CD4-positive, alpha-beta T cell (primary cell): ENCODE measurements at places on chromosomes 4 and X. TPM values are rescaled to one million over a fixed set of nuclear protein-coding genes. Genes with fewer than 3 reads are reported as not detected.

- H3K27me3 ChIP-seq = peaks cover 97% of the 10 kb centered on the region
- H3K4me3 ChIP-seq = no peak overlapping the region
- peaks cover 14% of the 10 kb centered on the region for H3K4me1 ChIP-seq
- H3K36me3 ChIP-seq = no peaks in the 10 kb centered on the region
Observed at GRCh38 chr4:110634350-110635162, 11.7 kb upstream of the PITX2 start.

GRCh38 chr4:123555807-123556273 is 159.2 kb downstream of the SPRY1 start:
- H3K4me1 ChIP-seq = no peaks in the 10 kb centered on the region
- no peak for DNase-seq
- no peak overlapping the region for H3K4me3 ChIP-seq
- H3K36me3 ChIP-seq = no peaks in the 10 kb centered on the region
- no peaks in the 10 kb centered on the region for H3K27me3 ChIP-seq

GRCh38 chrX:42992199-42992943 is 214.4 kb upstream of the PPP1R2C start:
- H3K27me3 ChIP-seq = no peaks in the 10 kb centered on the region
- H3K4me3 ChIP-seq = no peak overlapping the region
- DNase-seq = no peak
- no peaks in the 10 kb centered on the region for H3K4me1 ChIP-seq
- H3K27ac ChIP-seq = no peak overlapping the region

DNA sequence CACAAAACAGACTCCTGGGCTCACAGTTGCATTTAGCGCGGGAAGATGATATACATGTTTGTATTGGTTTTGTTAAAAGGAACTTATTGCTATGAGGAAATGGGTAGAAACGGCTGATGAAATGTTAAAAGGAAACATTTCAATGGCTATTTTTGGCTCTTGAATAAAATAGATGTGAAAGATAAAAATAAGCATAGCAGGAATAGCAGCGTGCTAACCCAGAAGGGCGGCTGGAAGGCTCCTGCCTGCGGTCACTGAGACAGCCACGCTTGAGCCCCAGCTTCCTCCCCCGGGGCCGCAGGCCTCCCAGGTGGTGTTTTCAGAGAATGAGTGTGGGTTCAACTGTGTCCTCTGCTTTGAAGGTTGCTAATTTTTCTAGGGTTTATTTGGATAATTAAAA is 35.0 kb upstream of the CLCN4 start:
- H3K27me3 ChIP-seq = no peaks in the 10 kb centered on the region
- no peak for DNase-seq
- H3K36me3 ChIP-seq = peaks cover 46% of the 10 kb centered on the region
- peaks cover 10% of the 10 kb centered on the region for H3K4me1 ChIP-seq
- H3K4me3 ChIP-seq = no peak overlapping the region

DNA sequence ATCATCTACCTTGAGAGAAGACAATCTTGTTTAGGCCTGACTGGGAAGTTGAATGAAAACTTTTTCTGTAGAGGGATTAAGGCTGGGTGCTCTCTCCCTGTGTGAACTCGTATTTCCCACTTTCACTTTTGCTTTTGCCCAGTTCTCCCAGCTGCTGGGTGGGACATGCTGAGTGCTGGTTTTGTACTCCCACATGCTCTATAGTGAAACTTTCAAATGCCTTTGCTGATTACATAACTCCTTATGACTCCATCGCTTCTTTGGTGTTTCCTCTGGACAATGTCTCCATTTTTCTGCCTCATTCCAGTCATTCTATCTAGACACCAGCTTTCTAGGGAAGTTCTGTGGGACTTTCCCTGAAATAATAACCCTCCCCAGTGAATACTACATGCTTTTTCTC is 100.5 kb downstream of the CLNK start:
- no peak overlapping the region for H3K27ac ChIP-seq
- no peaks in the 10 kb centered on the region for H3K27me3 ChIP-seq
- H3K4me1 ChIP-seq = peaks cover 20% of the 10 kb centered on the region
- H3K4me3 ChIP-seq = no peak overlapping the region
- H3K36me3 ChIP-seq = no peaks in the 10 kb centered on the region
- no peak for DNase-seq

Gene GAGE13
- not detected for total RNA-seq

- no peaks in the 10 kb centered on the region for H3K4me1 ChIP-seq
- H3K36me3 ChIP-seq = no peaks in the 10 kb centered on the region
- no peak for DNase-seq
Observed at GRCh38 chr4:24888475-24889344, 24.1 kb downstream of the CCDC149 start.

DNA sequence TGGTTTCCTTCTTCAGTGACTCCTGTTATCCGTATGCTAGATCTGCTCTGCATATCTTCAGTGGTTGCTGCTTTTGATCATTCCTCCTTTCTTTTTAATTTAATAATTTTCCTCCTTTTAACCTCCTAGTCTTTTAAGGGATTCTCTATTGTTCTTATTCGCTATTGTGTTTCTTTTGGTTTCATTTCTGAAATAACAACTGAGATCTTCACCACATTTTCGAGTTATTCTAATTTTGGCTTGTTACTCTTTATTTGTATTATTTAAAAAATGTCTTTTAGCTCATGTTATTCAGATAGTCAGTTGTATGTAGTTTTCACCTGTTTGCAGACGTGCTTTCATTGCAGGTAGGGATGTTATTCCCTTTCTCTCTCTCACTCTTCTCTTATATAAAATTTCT is 24.9 kb downstream of the IGFBP7 start:
- no peaks in the 10 kb centered on the region for H3K4me1 ChIP-seq
- peaks cover 5% of the 10 kb centered on the region for H3K27me3 ChIP-seq
- no peak overlapping the region for H3K4me3 ChIP-seq
- no peak overlapping the region for H3K27ac ChIP-seq

GRCh38 chr4:162364651-162365050 is 200.9 kb upstream of the FSTL5 start:
- H3K27me3 ChIP-seq = no peaks in the 10 kb centered on the region
- H3K4me3 ChIP-seq = no peak overlapping the region
- no peak for DNase-seq
- H3K36me3 ChIP-seq = no peaks in the 10 kb centered on the region
- no peaks in the 10 kb centered on the region for H3K4me1 ChIP-seq

DNA sequence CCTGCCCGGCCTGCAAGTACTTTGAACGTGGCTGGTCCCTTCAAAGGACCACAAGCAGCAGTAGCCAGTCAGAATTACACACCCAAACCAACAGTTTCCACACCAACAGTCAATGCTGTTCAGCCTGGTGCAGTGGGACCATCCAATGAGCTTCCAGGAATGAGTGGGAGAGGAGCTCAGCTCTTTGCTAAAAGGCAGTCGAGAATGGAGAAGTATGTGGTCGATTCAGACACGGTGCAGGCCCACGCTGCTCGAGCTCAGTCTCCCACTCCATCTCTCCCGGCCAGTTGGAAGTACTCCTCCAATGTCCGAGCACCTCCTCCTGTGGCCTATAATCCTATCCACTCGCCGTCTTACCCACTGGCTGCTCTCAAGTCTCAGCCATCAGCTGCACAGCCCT is 104.4 kb upstream of the MYOZ2 start:
- no peak for DNase-seq
- no peaks in the 10 kb centered on the region for H3K4me1 ChIP-seq
- H3K36me3 ChIP-seq = no peaks in the 10 kb centered on the region
- no peak overlapping the region for H3K27ac ChIP-seq
- H3K27me3 ChIP-seq = no peaks in the 10 kb centered on the region
- H3K4me3 ChIP-seq = no peak overlapping the region

GRCh38 chr4:38669208-38669607 is 5.2 kb downstream of the KLF3 start:
- H3K4me3 ChIP-seq = no peak overlapping the region
- H3K4me1 ChIP-seq = peaks cover 54% of the 10 kb centered on the region
- H3K36me3 ChIP-seq = peaks cover 10% of the 10 kb centered on the region
- no peaks in the 10 kb centered on the region for H3K27me3 ChIP-seq

Gene EVC
- total RNA-seq = 1.5 TPM

Gene ENAM
- total RNA-seq = not detected

- no peak overlapping the region for H3K4me3 ChIP-seq
- no peak overlapping the region for H3K27ac ChIP-seq
Observed at GRCh38 chr4:1533501-1534064, 127.3 kb upstream of the NKX1-1 start.

DNA sequence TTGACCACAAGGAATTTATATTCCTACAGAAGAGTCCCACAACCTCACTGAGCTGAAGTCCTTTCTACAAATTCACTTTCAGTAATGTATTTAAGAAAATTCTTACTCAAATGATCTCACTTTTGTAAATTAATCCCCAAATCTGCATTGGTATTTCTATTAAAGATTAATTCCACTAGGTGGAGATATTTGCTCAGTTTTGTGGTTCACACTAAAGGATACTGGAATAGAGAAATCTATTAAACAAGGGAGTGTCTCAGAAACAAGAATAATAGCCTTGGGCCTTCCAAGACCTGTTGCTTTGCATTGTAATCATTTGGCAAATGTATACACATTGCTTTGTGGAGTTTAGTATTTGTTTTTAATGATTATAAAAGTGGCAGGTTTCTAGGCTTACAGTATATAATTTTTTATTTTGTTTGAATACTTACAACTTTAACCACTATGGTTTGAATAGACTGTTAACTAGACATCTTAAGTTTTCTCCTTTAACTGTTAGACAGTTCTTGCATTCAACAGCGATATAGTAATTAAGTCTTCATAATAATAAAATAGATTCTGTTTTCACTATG is 25.9 kb downstream of the CFAP299 start:
- H3K36me3 ChIP-seq = no peaks in the 10 kb centered on the region
- peak; percentile 50 for DNase-seq
- H3K4me1 ChIP-seq = peaks cover 3% of the 10 kb centered on the region
- H3K27me3 ChIP-seq = peaks cover 7% of the 10 kb centered on the region

- H3K4me1 ChIP-seq = no peaks in the 10 kb centered on the region
- H3K36me3 ChIP-seq = no peaks in the 10 kb centered on the region
- H3K27ac ChIP-seq = no peak overlapping the region
- H3K4me3 ChIP-seq = no peak overlapping the region
- no peak for DNase-seq
Observed at GRCh38 chr4:79364061-79364460, 38.2 kb upstream of the NAA11 start.

Gene SPARCL1
- total RNA-seq = not detected

GRCh38 chrX:48831909-48832291 is 3.5 kb downstream of the PCSK1N start:
- peaks cover 25% of the 10 kb centered on the region for H3K4me1 ChIP-seq
- peaks cover 46% of the 10 kb centered on the region for H3K27me3 ChIP-seq
- DNase-seq = no peak
- H3K4me3 ChIP-seq = no peak overlapping the region

DNA sequence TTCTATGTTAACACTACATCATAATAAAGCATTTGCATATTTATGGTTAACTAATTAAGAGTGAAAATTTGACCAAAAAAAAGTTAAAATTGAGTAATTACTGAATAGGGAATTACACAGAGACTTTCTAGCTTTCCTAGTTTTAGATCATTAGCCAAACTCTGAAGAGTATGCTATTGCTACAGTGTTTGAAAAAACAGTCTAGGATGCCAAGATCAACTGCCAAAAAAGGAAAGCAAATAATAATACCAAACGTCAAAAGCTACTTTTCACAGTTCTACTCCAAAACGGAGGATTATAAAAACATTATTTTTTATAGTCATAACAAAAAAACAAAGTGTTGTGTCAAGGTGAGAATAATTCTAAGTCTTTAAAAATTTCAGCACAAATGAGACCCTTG is 359.8 kb upstream of the CTSO start:
- H3K36me3 ChIP-seq = no peaks in the 10 kb centered on the region
- DNase-seq = no peak
- H3K4me3 ChIP-seq = no peak overlapping the region

GRCh38 chrX:20265726-20266681 is 705 bp downstream of the RPS6KA3 start:
- H3K27ac ChIP-seq = peak overlapping the region; percentile 76
- DNase-seq = peak; percentile 11
- H3K4me3 ChIP-seq = peak overlapping the region; percentile 86

DNA sequence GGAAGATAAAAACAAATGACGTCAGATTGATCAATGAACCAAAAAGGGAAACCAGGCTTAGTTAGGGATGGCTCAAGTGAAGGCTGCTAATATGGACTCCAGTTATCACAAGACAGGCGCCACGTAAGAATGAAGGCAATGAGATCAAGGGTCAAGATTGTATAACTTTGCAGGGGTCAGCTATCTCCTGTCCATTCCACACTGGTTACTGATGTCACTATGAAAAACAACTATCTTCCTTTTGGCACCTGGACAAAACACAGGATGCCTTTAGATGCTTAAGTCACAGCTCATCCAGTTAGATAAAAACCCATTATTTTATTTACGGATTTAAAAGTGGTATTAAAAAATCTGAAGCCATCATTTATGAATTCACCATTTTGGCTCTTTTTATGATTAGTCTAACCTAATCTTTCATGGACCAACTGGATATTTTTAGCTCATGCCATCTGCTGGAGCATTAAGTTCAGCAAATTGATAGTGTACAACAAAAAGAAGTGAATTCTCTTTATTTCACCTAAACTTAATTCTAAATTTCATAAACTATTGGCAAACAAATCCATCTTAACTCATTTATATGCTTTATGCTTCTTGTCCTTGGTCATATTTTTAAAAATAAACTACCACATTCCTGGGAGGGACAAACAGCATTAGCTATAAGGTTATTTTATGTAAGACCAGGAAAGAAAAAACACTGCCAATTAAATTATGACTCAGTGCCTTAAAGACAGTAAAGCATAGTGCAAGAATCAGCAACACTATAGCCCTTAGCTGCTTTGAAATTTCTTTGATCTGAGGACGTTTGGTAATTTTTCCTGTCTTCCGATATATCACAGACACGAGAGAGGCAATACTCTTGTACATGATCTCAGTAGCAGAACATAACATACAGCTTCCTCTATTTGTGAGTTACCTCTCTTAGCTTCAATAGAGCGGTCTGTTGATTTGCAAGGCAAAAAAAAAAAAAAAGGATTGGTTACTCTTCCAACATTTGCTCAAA is 27.0 kb downstream of the DHX15 start:
- H3K36me3 ChIP-seq = peaks cover 44% of the 10 kb centered on the region
- no peak overlapping the region for H3K27ac ChIP-seq
- no peak for DNase-seq
- H3K27me3 ChIP-seq = no peaks in the 10 kb centered on the region
- no peaks in the 10 kb centered on the region for H3K4me1 ChIP-seq

GRCh38 chr4:25937801-25938200 is 23.8 kb downstream of the SMIM20 start:
- DNase-seq = no peak
- no peaks in the 10 kb centered on the region for H3K27me3 ChIP-seq
- peaks cover 3% of the 10 kb centered on the region for H3K4me1 ChIP-seq

DNA sequence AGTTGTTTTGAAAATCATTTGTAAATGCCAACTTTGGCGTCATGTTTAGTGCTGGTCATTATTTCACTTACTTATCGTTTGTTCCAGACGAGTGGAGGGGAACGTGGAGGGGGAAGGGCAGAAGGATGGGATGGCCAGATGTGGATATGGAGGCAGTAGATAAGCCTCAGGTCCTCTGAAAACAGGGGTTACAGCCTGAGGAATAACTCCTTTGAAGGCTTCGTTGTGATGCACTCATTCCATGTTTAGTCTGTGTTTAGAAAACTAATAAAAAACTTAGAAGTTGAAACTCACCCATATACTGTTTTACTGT is 1.1 kb downstream of the MOB1B start:
- peak overlapping the region; percentile 74 for H3K4me3 ChIP-seq
- H3K27me3 ChIP-seq = no peaks in the 10 kb centered on the region
- DNase-seq = no peak
- no peak overlapping the region for H3K27ac ChIP-seq

- DNase-seq = no peak
- H3K27ac ChIP-seq = no peak overlapping the region
- no peaks in the 10 kb centered on the region for H3K27me3 ChIP-seq
- no peaks in the 10 kb centered on the region for H3K4me1 ChIP-seq
Observed at GRCh38 chrX:20019672-20020365, 29.0 kb upstream of the BCLAF3 start.
